ENCODE measurements at places on chromosomes 3 and 15. TPM values are rescaled to one million over a fixed set of nuclear protein-coding genes. Genes with fewer than 3 reads are reported as not detected.

LIPC gene
- polyA plus RNA-seq: 21.6 TPM

TRPM1 gene
- 1.3 TPM for polyA plus RNA-seq

PIERCE2 gene
- polyA plus RNA-seq: 9.6 TPM

NR1I2 gene
- polyA plus RNA-seq: 0.41 TPM

IGDCC3 gene
- 0.49 TPM for polyA plus RNA-seq

GPR171 gene
- polyA plus RNA-seq: 0.47 TPM

GCNT3 gene
- polyA plus RNA-seq: 4.5 TPM

CSTA gene
- polyA plus RNA-seq: 0.80 TPM

SOX14 gene
- polyA plus RNA-seq: not detected

- DNase-seq: no peak
Measured at GRCh38 chr15:96222981-96223380, 107.5 kb upstream of the NR2F2 start.

DNA sequence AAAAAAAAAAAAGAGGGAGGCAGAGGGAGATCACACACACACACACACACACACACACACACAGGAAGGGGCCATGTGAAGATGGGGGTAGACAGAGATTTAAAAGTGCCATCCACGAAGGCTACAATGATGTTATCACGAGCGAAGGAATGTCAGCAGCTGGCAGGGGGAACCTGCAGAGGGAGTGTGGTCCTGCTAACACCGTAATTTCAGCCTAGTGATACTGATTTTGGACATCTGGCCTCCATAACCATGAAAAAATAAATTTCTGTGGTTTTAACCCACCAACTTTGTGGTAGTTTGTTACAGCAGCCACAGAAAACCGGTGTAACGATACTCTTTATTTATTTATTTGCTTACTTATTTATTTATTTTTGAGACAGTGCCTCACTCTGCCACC is 76.0 kb downstream of the TMCO5A start:
- DNase-seq: no peak

DNA sequence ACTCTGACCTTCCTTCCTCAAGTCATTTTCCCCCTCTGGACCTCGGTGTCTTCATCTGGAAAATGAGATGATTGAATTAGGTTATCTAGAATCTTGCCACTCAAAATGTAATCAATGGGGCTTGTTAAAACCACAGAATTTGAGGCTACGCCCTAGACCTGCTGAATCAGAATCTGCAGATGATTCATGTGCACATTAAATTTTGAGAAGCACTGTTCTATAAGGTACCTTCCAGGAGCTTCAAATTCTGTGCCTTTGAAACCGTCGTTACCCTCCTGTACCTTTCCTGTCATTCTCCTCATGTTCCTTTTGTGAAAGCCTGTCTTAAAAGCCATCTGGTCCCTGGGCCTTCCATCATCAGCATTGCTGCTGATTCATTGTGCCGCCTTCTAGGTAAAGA is 172.4 kb upstream of the TOPAZ1 start:
- DNase-seq: no peak

- no peak for DNase-seq
Measured at GRCh38 chr3:72335458-72336095, 512.7 kb downstream of the SHQ1 start.

DNA sequence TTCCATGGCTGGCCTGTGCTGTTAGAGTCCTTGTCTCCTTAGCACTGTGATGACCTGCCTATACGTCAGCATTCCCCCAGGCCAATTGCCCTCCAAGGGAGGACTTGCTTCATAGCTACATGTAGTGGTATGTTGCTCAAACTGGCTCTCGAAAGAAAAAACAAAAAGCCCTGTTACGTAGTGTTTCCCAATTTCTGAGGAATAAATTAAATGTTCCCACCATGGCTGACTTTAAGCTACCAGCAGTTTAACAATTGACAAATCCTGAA is 54.6 kb downstream of the WNT7A start:
- DNase-seq: no peak

DNA sequence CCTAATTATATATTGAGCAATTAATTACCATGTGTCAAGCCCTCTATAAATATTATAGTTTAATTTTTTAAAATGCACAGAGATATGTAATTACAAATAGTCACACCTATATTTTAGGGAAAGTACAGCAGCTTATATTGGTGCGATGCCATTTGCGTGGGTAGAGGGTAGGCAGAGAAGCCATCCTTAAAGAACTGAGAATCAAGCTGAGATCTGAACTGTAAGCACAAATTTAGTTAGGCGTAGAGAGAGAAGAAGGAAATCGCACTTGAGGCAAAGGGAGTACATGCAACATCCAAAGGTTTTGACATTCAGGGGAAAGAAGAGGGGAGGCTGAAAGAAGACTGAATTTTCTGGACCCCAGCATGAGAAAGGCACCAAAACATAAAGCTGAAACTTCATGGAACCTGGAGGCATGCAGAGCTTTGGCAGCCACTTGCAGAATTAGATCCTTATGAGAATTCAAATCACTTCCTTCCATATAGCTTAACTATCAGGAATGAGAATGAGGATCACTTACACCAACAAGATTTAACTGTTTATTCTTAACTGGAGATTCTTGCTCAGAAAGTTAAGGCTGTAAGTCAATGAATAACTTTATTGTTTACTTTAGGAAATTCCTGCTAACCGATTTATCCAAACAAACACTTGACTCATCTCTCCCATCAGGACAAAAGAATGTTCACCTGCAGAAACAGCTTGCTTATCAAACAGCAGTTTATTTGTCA is 114.3 kb downstream of the TGFBR2 start:
- DNase-seq: no peak

GRCh38 chr3:11643605-11644087 is at the start of gene VGLL4:
Gene VGLL4, minus strand, starts transcription at chr3:11643915. Its CDS starts 397 bp downstream, at chr3:11643518.
- DNase-seq: peak; percentile 96

- no peak for DNase-seq
Measured at GRCh38 chr15:89170364-89170763, 51.0 kb downstream of the RLBP1 start.

GRCh38 chr3:46864061-46864881 is 1.0 kb upstream of the MYL3 start:
- no peak for DNase-seq

DNA sequence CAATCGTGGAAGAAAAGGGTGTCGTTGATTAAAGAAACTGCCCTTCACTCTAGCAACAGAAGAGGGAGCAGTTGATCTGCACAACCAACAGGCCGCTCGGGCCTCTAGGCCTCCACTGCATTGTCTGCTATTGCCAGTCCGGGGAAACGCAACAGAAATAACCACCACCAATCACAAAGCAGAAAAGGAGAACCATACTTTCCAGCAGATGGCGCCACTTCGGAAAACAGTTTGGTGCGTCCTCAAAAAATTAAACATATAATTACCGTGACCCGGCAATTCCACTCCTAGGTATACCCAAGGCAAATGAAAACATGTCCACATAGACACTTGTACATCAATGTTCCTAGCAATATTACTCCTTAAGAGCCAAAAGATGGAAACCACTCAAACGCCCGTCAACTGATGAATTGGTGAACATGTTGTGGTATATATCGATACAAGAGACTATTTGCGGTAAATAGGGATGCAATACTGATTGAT is 154.1 kb downstream of the TJP1 start:
- peak; percentile 80 for DNase-seq

DNA sequence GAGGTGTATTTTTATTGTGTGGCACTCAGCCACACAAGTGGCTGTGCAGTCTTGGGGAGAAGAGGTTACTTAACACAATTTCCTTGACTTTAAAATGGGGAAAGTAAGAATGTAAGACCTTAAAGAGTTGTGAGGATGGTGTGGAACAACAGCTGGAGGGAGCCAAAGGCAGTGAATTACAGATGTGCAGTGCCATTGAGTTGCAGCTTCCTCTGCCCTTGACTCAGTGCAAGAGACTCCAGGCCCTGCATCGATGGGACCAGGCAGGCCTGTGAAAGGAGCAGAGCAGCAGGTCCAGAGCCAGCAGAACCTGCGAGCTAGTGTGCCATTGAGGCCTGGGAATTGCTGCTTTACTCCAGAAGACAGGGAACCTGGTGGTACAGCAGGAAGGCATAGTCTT is 27.2 kb downstream of the EEFSEC start:
- DNase-seq: no peak

DNA sequence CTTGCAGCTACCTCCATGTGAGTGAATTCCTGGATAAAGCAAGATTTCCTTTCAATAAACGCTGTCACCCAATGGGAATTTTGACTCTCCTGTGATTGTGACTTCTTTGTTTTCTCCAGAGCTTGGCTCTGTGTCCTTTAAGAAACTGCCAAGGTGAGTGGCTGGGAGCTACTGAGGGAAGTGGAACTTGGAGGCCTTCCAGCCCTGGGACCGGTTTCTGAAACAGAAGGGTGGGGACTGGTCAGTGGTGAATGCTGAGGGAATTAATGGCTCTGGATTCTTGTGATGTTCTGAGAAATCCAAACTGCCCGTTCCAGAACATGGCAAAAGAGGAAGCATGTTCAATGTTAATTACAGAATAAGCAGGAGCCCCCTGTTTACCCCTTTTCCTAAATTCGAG is 41.1 kb upstream of the MYZAP start:
- peak; percentile 91 for DNase-seq

DNA sequence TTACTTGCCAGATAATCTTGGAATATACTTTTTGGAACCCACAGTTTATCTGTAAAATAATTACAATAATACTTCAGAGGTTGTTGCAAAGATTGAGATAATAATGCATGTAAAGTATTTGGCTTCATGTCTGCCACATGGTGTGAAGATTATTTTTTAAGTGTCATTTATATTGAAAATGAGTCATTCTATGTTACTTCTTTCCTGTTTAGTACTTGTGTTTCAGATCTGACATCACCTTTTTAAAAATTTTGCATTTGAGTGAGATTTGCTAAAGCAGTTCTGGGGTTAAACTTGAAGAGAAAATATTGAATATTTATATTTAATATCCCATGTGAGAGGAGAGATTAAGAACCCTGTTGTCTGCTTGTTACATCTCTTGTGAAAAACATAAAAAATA is 31.2 kb downstream of the IQGAP1 start:
- no peak for DNase-seq

DNA sequence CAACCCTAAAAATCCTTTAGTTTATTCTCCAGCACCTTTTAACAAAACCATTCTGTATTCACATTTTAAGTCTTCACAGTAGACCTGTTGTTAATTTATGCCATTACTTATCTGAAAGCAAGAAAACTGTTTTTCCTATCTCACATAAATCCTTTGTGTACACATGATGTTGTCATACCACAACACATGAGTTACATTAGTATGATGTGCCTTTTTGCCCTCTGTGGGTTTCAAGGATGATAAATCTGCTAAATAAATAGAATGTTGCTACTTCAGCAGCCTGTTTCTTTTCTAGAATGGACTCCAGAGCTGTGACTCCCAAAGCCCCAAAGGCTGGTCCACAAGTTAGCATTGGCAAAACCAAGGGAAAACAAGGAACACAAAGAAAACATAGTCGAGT is 151.6 kb downstream of the SERPINI1 start:
- no peak for DNase-seq

DNA sequence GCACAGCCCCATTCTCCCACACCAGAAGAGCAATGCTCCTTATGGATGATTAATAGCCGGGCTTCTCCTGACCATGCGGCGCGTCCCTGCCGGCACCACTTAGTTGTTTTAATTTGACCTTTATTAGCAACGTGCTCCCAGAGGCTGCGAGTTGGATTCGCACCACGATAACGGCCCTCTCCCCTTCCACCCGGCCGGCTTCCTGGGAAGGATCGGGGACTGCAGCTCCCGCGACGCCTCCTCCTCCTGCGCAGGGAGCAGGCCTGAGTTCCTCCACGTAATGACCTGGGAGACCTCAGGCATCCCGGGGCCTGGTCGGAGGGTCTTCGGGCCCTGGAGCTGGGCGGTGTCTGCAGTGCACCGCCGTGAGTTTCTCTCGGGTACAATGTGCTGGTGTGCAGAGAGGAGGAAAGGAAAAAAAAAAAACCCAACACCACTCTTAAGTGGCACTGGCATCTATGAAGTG is 243.3 kb upstream of the TOPAZ1 start:
- DNase-seq: peak; percentile 58

DNA sequence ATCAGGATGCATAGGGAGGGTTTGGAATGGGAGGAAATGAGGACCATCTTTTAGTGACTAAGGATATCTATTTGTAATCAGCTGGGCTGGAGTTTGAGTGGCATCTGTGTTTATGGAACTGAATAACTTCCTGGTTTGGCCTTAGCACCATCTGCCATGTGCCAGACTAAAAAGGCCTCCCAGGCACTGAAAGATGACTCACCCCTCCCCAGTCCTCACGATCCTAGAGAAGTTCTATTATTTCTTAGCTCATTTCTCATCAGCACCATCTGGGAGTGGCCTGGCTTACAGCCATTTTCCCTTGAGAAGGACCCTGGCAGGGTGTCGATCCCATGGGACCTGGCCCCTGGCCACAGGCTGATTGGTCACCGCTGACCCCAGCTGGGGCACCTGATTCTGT is 23.9 kb upstream of the CTXND1 start:
- DNase-seq: no peak

- peak; percentile 90 for DNase-seq
Measured at GRCh38 chr15:64731012-64731804, 44.2 kb downstream of the RBPMS2 start.

DNA sequence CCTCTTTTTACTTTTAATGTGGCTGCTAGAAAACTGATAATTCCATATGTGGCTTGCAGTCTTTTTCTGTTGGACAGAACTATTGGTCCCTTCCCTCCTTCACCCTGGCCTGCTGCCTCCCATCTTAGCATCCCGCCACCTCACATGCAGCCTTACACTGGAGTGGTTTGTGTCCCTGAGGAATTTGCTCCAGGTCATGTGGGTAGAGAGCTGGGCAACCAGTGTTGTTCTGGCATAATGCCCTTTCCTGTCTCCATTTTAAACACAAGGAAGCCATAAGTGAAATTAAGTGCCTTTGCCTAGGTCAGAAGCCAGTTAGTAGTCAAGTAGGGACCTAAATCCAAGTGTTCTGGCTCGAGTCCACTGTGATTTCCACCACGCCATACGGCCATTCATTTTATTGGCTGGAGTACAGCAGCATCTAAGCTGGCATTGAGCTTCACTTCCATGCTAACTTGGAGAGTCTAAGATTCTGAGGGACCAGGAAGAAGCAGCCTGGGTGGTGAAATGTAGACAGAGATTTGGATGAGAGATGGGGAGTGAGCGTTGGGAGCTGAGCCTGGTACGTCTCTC is 46.0 kb upstream of the PLXNA1 start:
- no peak for DNase-seq

- no peak for DNase-seq
Measured at GRCh38 chr15:69704229-69704628, 251.6 kb downstream of the RPLP1 start.

DNA sequence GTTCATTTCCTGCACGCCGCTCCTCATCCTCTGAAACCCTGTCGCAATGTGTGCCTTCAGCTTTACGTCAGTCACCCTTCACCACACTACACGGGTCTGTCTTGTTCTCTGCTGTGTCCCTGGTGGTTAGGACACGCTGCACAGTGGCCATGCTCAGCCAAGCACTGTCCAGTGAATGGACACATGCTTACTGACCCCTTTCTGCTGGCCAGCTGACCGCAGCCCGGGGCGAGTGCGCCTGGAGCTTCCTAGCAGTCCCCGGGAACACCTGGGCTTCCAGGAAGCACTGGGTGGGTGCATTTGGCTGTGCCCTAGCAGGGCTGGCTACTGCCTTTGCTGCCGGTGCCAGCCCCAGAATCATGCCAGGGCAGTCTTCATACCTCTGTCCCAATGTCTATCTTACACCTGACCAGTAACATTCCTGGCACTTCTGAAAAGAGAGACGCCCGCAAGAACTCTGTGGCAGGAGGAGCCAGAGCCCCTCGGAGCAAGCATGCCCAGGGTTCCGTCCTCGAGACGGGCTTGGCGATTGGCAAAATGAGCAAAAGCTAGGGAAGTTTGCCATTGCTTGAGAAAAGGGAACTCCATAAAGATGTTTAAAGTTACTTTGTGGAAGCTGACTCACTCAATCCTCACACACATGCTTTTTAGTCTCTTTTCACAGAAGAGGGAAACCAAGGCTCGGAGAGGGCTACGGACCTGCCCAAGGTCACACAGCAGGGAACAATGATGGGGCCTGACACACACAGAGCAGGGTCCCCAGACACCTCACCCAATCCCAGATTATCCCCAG is 15.7 kb upstream of the ZXDC start:
- no peak for DNase-seq
